ENCODE measurements at places on chromosomes 7 and 10.
A peak's percentile ranks its signal among the peaks of the same experiment; 100 is the strongest.

- no peak for DNase-seq
These were observed 19.4 kb upstream of the UTF1 start for GRCh38 chr10:133210398-133211140.

DNA sequence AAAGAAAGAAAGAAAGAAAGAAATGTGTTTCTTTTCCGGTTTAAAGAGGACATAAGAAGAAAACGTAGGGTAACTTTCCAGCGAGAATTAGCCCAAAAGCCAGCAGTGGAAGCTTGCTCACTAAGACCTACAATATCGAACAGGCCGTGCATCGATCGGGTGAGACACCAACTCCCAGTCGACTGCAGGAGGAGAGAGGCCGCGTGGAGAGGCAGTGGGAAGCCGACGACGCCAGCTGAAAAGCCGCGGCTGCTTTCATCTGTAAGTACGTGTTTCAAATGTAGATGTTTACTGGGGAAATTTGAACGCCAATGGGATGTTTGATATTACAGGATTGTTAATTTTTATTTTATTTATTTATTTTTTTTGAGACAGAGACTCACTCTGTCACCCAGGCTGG is 28.6 kb upstream of the GIMAP8 start:
- no peak for DNase-seq

DNA sequence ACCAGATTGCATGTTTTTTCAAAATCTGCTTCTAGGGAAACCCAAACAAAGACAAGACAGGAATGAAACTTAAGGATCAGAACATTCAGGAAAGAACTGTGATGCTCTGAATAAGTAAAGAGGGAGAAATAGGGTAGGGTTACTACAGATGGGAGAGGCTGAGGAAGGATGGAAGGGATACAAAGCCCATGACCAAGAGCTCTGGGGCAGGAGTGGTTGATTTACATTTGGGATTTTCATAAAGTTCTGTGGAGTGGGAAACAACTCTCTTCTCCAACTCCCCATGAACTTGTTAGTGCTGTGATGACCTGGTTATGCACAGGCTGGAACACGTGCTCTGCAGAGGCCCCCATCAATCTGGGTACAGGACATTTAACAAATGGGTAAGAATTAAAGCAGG is 216.0 kb upstream of the KLF14 start:
- no peak for DNase-seq

DNA sequence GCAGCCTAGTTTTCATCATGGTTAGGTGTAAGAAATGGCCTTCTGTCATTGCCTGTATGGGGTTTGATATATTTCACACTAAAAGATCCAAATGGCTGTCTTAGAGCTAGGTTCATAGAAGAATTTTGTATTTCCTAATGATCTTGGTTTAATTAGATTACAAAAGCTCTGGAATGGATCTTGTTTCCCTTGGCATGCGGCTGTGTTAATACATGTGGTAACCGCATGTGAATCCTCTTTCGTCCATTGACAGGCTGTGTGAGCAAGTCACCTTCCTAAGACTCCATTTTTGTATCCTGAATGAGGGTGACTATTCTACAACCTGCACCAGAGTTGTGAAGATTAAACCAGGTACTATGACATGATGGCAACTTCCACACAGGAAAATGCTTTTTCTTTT is 12.4 kb upstream of the FZD1 start:
- DNase-seq = no peak

DNA sequence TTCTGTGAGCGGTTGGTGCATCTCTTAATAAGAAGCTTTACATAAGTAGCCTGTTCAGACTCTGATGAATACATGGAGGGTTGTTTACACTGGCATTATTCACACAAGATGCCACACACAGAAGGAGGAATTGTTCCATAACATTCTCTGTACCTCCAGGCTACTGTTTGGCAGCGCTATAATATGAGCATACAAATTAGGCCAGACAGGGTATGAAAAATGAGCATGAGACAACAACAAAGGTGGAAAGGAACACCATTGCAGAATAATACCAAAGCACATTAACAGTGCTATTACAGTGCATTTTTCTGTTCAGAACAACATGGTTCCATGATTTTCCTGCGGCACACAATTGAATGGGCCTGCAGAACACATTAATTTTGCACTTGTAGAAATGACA is 417.2 kb upstream of the C7orf33 start:
- DNase-seq = no peak

- DNase-seq = no peak
These were observed 14.5 kb upstream of the CPA1 start for GRCh38 chr7:130365511-130366441.

DNA sequence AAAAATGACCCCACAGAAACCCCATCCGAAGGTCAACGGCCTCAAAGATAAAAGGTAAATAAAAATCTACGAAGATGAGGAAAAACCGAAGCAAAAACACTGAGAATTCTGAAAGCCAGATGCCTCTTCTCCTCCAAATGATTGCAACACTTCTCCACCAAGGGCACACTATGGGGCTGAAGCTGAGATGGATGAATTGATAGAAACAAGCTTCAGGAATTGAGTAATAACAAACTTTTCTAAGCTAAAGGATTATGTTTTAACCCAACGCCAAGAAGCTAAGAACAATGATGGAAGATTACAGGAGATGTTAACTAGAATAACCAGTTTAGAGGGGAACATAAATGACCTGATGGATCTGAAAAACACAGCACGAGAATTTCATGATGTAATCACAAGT is 127.8 kb downstream of the MACC1 start:
- no peak for DNase-seq

- DNase-seq = no peak
These were observed 43.8 kb downstream of the ETV1 start for GRCh38 chr7:13945670-13946069.

GRCh38 chr7:143504937-143505297 is 27.2 kb downstream of the TAS2R41 start:
- DNase-seq = no peak

DNA sequence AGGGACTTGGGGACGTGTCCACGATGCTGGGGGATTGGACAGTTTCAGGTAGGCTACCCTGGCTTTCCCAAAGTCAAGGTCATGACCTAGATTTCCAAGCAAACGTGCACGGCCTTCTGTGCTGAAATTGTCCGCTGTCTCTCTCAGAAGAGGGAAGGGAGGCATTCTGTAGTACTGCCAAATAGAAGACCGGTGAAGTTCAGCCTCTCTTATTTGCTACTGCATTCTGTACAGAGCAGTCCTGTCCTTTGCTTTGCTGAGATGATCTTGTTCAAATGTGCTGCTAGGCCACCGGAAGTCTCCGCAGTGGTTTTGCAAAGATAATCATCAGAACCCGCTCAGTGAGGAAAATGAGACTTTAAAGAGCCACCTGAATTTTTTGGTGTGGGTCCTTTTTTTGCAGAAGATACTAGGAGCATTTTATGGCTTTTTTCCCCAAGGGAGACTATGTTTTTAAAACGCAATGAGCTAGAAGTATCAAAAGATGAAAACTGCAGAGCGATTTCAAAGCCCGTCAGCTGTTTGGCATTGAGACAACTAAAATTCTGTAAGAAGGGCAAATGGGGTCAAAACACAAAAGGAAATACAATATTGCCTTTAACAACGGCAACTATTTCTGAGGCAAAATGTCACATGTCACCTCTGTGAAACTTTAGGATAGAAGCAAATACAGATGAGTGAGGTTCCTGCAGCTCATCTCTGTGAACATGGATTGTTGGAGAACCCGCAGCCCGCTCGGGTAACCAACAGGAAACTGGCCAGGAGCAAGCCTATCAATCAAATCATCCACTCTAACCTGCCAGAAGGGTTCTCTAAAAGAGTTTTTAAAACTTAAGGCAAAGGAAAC is 1.3 kb upstream of the NMT2 start:
- DNase-seq = peak; percentile 10

GRCh38 chr10:17235136-17235535 is 7.1 kb downstream of the VIM start:
- DNase-seq = no peak

DNA sequence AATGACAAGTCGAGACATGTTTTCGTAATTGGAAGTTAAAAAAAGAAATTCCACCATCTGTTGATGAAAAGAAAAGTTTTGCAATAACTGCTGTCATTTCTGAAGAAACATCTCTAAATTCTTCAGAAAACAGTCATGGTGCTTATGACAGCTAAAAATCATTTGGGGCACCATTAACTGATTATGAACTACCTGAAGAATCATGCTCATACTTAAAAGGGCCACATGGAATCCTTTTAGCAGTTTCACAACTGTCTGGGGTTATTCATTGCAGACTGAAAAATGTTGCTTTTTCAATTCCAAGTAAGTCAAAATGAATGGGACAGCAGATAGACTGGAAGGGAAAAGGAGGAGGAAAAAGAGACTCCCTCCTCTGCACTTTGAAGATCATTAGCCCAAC is 134.2 kb downstream of the CHN2 start:
- DNase-seq = no peak

- DNase-seq = no peak
These were observed 28.3 kb downstream of the HIPK2 start for GRCh38 chr7:139749545-139749944.

GRCh38 chr7:149838224-149838991 is at the start of gene ZNF862:
Gene ZNF862, plus strand, starts transcription at chr7:149838375. Its CDS starts 237 bp downstream, at chr7:149838612.
- DNase-seq = peak; percentile 90

GRCh38 chr7:70472601-70473237 is 659.2 kb upstream of the GALNT17 start:
- DNase-seq = no peak

Data from stimulated activated CD4-positive, alpha-beta T cell treated with anti-CD3 and anti-CD28 coated beads, TNF-alpha, amount 100 ng/mL, for 1 hour (primary cell).